ENCODE measurements at places on chromosomes 4 and X.
A peak's percentile ranks its signal among the peaks of the same experiment; 100 is the strongest.

DNA sequence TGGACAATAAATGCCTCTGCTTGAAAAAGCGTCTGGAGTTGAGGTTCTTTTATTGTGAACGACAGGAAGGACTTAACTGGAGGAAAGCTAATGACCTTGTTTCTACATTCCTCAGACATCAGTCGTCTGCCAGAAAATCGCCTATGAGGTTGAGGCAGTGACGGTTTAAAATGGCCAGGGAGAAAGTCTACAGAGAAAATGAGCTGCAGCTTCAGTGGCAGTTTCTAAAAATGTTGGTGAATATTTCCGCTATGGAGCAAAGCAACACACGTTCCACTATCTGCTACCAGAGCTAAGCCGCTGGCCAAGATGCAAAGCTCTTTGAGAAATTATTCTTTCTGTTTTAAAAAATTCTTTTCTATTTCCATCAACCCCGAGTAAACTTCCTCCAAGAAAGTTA is 116.9 kb upstream of the GALNT7 start:
- no peak for DNase-seq

- no peak for DNase-seq
These were observed 60.1 kb downstream of the RFC1 start for GRCh38 chr4:39305912-39306677.

DNA sequence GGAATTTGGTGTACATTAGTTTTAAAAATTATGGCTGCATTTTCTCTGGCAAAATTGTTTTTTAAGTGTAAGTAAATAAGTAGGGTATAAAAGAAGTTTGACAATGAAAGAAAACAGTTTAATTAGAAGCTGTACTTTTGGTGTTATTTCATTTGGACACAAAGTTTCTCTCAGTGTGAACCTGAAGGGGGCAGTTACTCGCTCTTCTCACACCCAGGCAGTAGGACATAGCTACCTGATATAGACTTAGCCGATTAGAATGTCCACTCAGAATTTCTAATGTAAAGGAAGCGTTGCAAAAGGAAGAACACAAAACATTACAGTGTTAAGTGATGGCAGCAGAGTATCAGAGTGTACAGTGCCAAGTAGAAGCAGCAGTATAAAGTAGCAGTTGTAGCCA is 311.9 kb upstream of the TECRL start:
- DNase-seq = no peak

DNA sequence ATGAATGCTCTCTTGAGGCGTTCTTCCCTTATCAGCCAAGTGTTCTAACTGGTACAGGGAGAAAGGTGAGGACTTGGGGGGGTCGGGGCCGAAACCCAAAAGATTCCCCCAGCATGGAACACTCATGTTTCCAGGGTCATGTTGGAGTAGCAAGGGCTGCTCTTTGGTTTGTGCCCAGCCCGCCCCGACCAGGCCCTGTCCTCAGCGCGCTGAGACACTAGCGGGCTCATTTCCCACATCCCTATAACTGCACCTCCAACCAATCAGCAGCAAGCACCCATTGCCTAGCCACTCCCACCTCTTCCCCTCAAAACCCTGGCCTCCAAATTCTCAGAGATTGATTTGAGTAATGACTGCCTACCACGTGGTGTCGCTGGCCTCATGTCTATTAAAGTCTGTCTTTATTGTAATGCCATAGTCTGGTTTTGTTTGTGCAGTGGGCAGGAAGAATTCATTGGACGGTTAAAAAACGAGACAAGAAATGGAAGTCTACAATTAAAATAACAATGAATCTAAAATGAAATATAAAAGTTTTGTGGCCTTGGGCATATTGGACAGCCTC is 1928.4 kb downstream of the STIM2 start:
- no peak for DNase-seq

DNA sequence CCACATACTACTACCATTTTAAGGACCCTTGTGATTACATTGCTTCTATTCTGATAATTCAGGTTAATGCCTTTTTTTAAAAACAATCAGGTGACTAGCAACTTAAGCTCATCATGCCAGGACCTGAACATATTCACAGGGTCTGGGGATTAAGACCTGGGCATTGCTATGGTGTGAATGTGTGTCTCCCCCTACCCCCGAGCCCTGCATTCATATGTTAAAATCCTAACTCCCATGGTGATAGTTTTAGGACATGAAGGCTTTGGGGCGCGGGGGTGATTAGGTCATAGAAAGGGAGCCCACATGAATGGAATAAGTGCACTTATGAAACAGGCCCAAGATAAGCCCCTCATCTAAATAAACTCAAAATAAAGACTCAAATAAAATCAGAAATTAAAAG is 734.4 kb upstream of the PABPC4L start:
- DNase-seq = no peak

- DNase-seq = no peak
These were observed 748.0 kb downstream of the PCDH18 start for GRCh38 chr4:136784326-136784725.

DNA sequence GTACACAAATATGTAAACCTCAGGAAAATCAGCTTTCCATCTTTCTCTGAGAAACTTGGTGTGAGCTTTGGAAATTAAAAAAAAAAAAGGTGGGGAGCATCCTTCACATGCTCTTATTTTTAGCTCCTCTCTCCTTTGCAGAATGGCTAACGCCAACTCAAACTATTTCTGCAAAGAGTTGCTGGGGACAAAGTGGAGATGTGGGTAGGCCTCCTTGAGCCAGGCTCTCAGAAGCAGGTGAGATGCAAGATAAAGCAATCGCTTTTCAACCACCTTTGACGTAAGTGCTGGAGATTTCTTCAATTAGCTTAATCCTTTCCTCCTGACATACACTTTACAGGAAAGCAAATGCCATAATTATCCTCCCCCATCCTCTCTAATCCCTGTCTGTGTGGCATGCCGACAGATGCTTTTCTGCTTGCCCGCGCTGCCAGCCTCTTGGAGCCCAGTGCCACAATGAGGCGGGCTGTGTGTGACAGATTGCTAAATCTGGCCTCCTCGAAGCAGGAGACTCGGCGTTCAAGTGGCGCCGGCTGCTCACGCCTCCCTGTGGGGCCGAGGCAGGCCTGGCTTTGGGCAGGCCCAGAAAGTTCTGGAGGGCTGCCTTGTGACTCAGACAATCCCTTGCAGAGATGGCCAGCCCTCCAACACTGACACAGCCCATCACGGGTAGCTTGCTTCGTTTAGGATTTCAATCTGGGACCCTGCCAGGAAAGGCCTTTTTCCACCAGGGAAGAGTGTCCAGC is 64.9 kb upstream of the SOD3 start:
- DNase-seq = no peak

DNA sequence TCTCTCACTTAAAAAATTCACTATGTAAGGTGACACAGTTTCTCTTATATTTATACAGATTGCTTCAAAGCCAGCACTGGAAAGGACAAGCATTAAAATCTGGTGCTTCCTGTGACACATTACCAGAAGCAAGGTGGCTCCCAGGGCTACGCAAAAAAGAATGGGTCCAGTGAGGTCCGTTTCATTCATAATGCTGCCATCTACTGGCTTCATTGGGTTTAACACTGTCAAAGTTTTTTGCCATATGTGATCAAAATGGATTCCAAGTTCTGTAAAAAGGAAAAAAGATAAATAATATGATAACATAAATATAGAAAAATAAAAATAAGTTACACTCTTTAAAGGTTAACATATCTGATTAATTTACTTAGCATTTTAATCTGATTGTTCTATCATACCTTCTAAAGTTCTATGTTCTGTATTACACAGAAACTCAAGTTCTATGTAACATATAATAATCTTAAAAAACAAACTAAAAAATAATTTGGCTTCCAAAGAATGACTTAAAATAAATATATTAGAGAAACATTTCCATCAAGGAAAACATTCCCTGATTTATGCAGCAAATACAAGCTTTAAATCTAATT is 22.1 kb downstream of the YIPF7 start:
- peak; percentile 16 for DNase-seq

- DNase-seq = no peak
These were observed 443.6 kb upstream of the TENM3 start for GRCh38 chr4:181799561-181800069.

GRCh38 chrX:134599184-134599914 is 58.9 kb downstream of the PLAC1 start:
- DNase-seq = no peak

- DNase-seq = no peak
These were observed 30.9 kb downstream of the RASSF6 start for GRCh38 chr4:73589261-73589847.

DNA sequence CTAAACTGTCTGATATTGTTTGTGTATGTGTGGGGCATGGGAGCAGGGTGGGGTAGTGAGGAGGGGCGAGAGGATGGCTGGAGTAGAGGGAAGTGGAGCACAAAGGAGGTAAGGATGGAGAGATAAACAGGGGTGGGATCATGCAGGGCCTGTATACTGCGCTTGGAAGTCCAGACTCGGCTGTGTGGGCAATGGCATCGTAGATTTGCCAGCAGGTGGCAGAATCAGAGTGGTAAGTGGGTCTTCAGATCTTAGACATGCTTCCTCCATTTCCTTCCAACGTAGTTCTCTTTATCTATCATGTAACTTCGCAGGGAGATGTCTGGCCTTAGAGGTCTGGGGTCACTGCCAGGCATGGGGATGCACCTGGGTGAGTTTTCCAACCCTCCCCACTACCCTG is 155.5 kb downstream of the PDGFRA start:
- DNase-seq = no peak

GRCh38 chrX:31260351-31260750 is 188.5 kb upstream of the FTHL17 start:
- DNase-seq = no peak

DNA sequence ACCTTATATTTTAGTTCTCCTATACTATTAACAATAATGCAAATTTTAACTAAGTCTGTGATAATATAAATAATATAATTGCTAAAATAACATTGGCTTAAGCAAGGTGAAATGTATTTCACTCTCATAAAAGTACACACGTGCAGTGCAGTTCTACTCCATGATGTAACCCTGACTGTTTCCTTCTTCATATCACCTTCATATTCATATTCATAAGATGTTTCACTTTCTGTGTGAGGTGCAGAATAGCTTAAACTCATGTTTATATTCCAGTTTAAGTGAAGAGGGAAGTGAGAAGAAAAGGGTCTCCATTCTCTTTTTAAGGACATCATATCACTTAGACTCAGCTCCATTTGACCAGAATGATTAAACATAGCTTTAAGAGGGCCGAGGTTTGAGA is 1810.0 kb upstream of the PCDH10 start:
- no peak for DNase-seq

- no peak for DNase-seq
These were observed 24.8 kb downstream of the KLHL15 start for GRCh38 chrX:24002167-24002566.

GRCh38 chr4:184375027-184375426 is 99.3 kb downstream of the IRF2 start:
- DNase-seq = no peak

GRCh38 chrX:154799556-154800348 is 5.5 kb downstream of the MPP1 start:
- no peak for DNase-seq

DNA sequence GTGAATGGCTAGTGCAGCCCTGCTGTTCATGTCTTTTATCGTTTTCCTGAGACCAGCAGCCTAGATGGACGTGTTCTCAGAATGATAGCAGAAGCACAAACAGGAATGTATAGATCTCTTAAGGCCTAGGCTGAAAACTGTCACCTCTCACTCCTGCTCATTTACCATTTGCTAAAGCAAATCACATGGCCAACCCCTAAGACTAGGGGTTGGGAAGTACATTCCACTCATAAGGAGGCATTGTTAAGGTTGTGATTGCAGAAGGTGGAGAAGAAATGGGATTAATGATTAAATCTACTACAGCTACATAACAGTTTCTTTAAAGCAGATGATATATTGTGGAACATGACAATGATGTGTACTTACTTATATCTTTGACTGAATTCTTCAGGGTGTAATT is 536.8 kb upstream of the FTHL17 start:
- DNase-seq = no peak

GRCh38 chrX:78314561-78314960 is 12.8 kb downstream of the CYSLTR1 start:
- no peak for DNase-seq

Data from GM12891 (cell line).